Posterior cingulate gyrus (tissue), 11 donors: ENCODE measurements at places on chromosomes 13 and 19.

- DNase-seq, result no peak
Observed at GRCh38 chr13:43368003-43368402, 344.6 kb downstream of the DNAJC15 start.

GRCh38 chr19:28509079-28509895 is 703.7 kb downstream of the UQCRFS1 start:
- no peak for DNase-seq

GRCh38 chr13:73222627-73223305 is 164.0 kb downstream of the KLF5 start:
- no peak for DNase-seq

DNA sequence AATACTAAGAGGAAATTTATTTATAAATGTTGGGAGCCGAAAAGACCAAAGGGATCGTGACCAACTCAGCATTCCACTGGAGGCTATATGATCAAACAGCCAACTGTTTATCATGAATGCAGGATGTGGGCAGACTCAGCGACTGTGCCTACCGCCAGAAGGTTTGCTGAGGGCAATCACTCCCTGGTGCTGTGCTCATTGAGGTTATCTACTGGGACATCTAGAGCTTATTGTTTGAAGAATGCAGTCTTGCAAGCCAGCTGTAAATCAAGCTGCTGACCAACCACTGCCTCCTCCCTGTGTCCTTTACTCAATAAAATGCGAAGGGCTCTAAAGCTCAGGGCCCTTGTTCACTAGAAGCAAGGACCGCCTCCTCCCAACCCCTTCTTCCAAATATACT is 8.5 kb upstream of the XPO4 start:
- DNase-seq, result no peak

GRCh38 chr13:50220938-50221337 is 205.7 kb downstream of the KCNRG start:
- no peak for DNase-seq

DNA sequence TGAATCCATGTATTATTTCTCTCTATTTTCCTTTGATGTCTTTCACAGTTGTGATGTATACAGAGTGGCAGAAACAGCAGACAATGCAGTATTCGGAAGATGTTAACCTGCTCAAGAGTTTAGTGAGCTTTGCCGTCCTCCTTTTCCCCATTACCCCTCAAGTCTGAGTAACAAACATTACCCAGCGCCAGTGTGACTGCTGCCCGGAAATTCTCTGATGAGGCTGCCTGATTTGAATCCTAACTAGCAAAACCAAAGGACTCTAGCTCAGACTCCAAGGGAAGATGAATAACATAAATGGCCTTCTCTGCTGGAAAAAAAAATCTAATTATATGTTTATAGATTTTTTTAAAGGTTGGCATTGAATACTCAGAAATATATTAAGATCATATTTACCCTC is 247.3 kb upstream of the SOX21 start:
- peak; percentile 35 for DNase-seq

DNA sequence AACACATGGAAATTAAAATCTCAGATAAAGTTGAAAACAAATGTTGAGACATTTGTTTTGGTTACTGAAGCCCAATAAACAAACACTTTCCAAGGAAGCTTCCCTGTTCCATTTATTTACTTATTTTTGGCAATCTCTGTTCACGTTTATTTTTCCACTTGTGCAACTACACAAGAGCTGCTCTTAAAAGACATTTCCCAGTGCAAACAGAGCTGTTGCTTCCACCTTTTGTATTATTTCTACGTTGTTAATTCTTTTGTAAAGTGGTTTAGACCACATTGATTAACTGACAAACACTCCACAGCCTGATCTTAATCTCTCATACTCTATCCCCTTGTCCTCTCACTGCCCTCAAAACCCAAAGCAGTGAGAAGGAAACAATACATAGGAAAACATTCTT is 757.6 kb downstream of the LIG4 start:
- no peak for DNase-seq

- no peak for DNase-seq
Observed at GRCh38 chr19:21323000-21323399, 6.2 kb downstream of the ZNF708 start.

DNA sequence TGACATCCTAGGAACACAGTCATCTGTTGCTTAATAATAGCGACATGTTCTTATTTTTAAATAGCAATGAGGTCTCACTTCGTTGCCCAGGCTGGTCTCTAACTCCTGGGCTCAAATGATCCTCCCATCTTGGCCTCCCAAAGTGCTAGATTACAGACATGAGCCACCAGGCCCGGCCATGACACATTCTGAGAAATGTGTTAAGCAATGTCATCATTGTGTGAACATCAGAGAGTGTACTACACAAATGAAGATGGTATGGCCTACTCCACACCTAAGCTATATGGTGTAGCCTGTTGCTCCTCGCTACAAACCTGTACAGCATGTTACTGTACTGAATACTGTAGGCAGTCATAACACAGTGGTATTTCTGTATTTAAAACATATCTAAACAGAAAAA is 24.6 kb upstream of the GARRE1 start:
- no peak for DNase-seq

DNA sequence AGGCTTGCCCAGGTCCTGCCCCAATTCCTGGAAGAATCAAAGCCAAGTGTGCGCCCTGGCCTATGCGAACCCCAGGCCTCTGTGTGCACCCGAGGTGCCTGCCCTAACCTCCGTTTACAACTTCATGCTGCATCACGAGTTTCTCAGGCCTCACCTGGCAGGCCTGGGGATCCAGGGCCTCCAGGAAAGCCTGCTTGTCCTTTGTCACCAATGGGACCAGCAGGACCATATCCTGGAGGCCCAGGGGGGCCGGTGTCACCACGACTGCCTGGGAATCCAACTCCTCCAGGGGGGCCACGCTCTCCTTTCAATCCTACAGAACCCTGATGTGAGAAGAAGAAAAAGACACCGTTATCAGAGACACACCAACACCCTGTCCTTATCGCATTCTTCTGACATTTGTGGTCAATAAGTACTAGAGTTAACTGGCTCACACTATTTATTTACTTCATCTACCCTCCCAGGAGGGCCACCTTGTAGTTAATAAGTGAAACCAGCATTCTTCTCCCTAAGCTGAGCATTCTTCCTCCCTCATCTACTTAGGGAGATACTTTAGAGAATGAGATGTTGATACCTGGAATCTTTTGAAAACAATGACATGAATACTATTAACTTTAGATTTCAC is 120.6 kb downstream of the COL4A1 start:
- DNase-seq, result no peak

DNA sequence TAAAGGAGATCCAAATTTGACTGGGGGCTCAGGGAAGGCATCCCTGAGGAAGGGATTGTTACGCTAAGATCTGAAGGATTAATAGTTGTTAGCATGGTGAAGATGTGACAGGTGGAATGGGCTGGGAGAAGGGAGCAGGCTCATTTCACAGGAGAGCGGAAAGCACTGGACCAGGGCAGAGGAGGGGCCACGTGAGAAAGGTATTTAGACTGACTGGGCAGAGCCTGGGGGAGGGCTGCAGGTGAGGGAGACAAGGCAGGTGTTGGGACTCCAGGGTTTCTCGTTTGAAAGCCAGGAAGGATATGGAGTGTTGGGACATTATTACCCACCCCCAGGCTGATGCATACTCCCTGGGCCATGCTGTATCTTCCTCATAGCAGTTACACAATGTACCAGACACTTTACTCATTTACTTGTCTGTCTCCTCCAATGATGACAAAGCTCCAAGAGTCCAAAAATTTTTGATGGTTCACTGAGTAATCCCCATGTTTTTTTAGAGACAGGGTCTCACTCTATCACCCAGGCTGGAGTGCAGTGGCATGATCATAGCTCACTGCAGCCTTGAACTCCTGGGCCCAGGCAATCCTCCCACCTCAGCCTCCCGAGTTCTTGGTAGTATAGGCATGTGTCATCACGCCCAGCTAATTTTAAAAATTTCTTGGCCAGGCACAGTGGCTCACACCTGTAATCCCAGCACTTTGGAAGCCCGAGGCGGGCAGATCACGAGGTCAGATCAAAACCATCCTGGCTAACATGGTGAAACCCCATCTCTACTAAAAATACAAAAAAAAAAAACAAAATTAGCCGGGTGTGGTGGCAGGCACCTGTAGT is 2.3 kb downstream of the TRAPPC6A start:
- no peak for DNase-seq

GRCh38 chr13:44014501-44014900 is 134.8 kb downstream of the LACC1 start:
- DNase-seq, result no peak

DNA sequence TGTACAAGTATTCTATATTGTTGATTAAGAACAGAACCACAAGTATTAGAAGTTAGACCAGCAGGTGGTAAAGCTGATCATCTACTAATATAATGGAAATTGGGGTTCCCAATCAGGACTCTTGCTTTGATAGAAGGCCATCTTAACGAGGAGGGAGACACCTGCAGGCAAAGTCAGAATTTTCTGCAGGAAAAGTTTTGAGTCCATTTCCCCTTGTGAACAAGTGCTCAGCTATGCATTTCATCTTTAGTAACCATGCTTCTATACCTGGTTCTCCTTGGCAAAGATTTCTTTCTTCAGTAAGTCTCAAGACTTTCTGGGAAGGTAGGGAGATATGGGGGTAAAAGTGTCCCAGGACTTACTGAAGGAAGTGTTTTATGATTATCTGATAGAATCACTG is 36.1 kb upstream of the USPL1 start:
- no peak for DNase-seq
